ENCODE measurements at places on chromosomes 7 and 10.
A peak's percentile ranks its signal among the peaks of the same experiment; 100 is the strongest.

DNA sequence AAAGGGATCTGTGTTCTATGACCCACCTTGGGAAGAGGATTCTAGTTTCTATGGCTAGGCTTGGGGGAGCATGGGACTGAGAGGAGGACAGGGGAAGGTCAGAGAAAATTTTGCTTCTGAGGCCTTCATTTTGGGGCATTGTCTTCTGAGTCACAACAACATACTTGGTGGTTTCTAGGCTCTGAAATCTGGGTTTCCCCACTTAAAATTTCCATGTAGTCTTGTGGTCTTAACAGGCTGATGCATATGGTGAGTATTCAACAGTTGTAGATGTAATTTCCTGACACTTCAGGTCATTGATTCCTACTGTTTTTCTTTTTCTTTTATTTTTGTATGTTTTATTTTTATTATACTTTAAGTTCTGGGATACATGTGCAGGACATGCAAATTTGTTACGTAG is 88.5 kb downstream of the ANKRD7 start:
- DNase-seq, result no peak

DNA sequence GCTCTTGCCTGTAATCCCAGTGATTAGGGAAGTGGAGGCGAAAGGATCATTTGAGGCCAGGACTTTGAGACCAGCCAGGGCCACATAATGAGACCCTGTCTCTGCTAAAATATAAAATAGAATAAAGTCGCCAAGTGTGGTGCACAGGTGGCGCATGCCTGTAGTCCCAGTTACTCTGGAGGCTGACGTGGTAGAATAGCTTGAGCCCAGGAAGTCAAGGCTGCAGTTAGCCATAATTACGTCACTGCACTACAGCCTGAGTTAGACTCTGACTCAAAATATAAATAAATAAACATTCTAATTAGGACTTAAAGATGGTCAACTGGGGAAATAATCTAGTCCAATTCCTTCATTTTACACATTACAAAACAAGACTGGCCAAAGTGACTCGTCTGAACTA is 768 bp downstream of the CHCHD2 start:
- DNase-seq, result no peak

DNA sequence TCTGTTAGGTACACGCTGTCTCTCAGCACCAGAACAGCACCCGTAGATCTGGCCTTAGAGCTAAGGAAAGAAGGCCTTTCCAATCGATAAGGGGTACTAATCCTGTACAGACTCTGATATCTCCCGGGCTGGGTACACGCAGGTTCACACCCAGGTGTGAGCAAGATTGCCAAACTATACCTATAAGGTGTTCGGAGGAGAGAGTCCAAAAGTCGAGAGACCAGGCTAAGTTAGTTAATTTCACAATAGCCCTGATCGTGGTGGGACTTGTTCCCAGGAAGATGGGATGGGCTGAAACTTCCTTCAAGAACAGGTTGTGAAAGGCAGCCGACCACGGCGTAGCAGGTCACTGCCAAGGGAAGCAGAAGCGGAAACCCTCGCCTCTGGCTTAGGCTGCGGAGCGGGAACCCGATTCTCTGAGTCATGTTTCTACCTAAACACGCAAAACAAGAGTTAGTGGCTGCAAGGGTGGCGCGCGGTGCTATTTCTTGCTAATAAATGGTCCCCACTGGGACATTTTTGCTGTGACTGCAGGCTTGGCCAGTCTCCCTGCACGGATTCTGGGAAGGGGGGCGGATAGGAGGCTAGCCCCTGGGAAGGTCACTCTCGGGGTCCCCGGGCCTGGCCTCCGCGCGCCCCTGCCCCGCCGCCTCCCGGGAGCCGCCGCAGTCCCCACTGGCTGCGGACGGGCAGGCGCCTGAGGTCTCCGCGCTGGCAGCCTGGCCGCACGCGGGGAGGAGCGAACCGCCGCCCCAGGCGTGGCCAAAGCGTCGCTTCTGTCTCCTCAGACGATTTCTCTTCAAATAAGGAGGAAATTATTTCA is 75.4 kb upstream of the PDSS1 start:
- DNase-seq, result peak; percentile 55

DNA sequence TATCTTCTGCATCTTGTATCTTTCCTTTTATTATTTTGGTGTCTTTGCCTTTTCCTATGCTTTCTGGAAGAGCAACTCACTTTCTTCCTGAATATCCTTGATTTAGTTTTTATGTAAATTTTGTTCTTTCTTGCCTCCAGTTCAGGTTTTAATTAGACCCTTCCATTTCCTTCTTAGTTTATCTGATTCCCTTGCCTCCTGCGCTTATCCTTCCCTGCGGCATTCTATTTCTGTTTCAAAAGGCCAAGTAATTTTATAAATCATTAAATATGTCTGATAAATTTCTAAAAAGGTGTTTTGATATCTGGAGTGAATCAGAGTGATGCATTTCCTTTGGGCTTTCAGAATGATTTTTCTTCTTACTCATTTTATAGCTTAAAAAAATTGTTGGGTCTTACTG is 167.7 kb upstream of the WDR11 start:
- no peak for DNase-seq

DNA sequence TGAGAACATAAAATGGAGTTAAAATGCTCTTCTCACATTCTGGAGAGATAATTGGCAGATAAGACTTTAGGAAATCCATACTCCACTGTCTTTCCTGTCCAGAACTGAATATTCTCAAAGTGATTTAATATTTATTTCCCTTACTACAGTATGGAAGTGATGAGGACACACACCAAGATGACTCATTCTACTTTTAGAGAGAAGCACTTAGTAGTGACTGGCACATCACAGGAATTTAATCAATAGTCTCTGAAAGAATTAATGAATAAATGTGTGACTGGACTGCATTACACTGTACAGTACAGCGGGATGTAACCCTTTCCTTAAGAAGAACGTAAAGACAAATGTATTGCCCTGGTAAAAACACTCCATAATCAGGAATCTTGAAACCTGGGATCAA is 116.7 kb downstream of the SEMA3E start:
- DNase-seq, result no peak

DNA sequence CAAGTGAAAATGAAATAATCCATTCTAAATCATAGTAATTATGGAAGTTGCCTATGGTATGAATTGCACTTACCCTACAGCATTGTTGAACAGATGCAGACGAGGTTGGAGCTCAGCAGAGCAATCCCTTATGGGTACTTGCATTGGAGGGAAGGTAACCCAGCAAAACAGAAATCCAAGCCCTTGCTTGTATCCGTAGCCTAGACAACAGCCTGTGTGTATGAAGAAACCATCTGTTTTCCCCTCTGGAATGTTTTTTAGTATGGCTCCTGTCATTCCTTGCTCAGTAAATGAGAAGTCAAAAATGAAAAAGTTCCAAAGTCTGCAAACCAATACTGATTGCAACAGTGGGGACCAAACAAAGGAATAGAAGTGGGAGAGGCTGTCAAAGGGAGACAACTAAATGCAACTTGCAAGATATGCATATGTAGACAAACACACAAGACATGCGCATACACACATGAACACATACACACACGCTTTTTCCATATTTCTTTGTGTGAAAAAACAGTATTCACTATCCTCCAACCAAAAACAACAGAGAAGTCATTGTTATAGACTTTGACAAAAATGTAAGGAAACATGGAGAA is 260.8 kb downstream of the DYNC1I1 start:
- DNase-seq, result no peak

- no peak for DNase-seq
These were observed 247.9 kb upstream of the PCDH15 start for GRCh38 chr10:55048830-55049498.

GRCh38 chr7:159205833-159206232 is 61.2 kb upstream of the VIPR2 start:
- no peak for DNase-seq

- no peak for DNase-seq
These were observed 18.5 kb upstream of the PLEKHS1 start for GRCh38 chr10:113732966-113733365.

GRCh38 chr10:69634759-69635425 is 4.8 kb downstream of the FAM241B start:
- DNase-seq, result no peak
